Natural killer cell (primary cell): ENCODE measurements at places on chromosomes 7 and 10.

- no peak overlapping the region for H3K4me3 ChIP-seq
- no peaks in the 10 kb centered on the region for H3K27me3 ChIP-seq
- no peak for DNase-seq
- H3K36me3 ChIP-seq = peaks cover 84% of the 10 kb centered on the region
- H3K4me1 ChIP-seq = no peaks in the 10 kb centered on the region
- no peak overlapping the region for H3K27ac ChIP-seq
These were observed 58.9 kb upstream of the NCAPG2 start for GRCh38 chr7:158763454-158764033.

DNA sequence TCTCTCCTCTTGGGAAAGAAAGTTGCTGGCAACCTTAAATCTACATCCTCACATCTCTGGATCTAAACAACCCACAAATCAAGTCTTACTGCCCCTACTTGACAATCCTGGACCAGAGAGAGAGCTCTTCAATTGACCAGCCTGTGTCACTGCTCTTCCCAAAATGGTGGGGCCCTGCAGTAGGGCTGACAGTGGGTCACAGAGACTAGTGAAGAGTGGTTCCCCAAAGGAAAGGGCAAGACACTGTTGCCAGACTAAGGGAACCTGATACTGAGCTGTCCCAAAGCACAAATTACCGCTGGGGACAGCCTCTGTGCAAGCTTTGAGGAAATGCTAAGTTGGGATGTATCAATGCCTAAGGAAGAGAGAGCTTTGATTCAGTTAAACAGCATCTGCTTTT is 4.5 kb upstream of the GPRIN2 start:
- no peak overlapping the region for H3K27ac ChIP-seq
- H3K36me3 ChIP-seq = no peaks in the 10 kb centered on the region
- peaks cover 23% of the 10 kb centered on the region for H3K27me3 ChIP-seq
- DNase-seq = no peak

DNA sequence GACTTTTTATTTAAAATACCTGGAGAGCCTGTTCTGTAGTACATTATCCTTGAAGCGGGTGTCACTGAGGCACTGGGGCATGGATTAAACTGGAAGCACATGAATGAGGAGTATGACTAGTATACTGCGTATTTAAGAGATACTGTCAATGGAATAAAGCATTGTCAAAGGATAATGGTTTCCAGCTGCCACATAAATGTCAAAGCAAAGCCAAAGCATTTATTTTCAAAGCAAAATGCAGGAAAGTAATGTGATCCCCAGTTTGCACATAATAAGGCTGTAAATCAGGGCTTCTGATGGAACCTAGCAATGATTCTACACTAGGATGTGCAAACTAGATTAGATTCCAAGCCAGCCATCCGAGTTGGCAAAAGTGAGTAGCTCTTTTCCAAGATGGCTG is 240.1 kb downstream of the POU6F2 start:
- H3K4me3 ChIP-seq = no peak overlapping the region
- H3K27ac ChIP-seq = no peak overlapping the region
- no peaks in the 10 kb centered on the region for H3K4me1 ChIP-seq
- H3K27me3 ChIP-seq = no peaks in the 10 kb centered on the region
- DNase-seq = no peak

GRCh38 chr7:29424295-29424983 is 139.2 kb upstream of the PRR15 start:
- DNase-seq = no peak
- peaks cover 9% of the 10 kb centered on the region for H3K4me1 ChIP-seq
- H3K36me3 ChIP-seq = no peaks in the 10 kb centered on the region
- H3K27me3 ChIP-seq = no peaks in the 10 kb centered on the region
- H3K27ac ChIP-seq = no peak overlapping the region

GRCh38 chr10:130463876-130464364 is 327.7 kb downstream of the GLRX3 start:
- no peak overlapping the region for H3K4me3 ChIP-seq
- no peak overlapping the region for H3K27ac ChIP-seq
- H3K27me3 ChIP-seq = no peaks in the 10 kb centered on the region

DNA sequence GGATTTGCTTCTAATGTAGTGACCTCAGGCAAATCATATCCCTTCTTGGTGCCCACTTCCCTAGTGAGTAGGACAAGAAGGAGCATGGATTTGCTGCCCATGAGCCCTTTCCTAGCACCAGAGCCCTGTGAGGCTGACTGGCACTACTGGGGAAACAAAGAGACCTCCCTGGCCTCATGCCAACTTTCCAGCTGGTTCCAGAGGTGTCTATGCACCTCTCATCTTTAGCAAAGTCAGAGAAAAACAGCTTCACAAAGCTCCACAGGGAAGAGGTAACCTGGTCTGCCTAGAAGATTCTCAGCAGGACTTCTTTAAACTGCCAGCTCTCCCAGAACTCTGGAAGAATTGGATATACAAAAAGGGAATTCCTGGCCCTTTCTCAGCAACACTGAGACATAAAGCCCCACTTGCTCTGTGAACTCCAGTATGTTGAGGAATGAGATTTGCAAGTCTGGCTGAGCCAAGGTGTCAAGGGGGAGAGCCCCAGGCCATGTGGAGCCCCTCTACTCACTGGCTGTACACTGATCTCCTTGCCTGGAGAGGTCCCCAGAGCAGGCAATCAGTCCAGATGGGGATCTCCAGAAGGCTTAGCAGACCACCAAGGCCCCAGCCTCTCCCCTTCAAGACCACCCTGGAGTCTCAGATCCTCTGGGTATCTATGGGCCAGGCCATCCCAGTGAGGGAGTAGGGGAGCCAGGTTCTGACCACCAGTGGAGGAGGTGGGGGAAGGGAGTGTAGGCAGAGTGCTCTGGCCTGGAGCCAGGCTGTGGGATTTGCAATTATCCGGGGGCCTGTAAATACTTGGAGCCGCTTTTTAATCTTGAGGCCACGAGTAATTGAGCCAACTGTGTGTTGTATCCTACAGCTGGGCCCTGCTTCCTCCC is 24.4 kb upstream of the RBM20 start:
- no peak overlapping the region for H3K27ac ChIP-seq
- no peak overlapping the region for H3K4me3 ChIP-seq
- no peaks in the 10 kb centered on the region for H3K4me1 ChIP-seq
- no peaks in the 10 kb centered on the region for H3K27me3 ChIP-seq
- DNase-seq = no peak

DNA sequence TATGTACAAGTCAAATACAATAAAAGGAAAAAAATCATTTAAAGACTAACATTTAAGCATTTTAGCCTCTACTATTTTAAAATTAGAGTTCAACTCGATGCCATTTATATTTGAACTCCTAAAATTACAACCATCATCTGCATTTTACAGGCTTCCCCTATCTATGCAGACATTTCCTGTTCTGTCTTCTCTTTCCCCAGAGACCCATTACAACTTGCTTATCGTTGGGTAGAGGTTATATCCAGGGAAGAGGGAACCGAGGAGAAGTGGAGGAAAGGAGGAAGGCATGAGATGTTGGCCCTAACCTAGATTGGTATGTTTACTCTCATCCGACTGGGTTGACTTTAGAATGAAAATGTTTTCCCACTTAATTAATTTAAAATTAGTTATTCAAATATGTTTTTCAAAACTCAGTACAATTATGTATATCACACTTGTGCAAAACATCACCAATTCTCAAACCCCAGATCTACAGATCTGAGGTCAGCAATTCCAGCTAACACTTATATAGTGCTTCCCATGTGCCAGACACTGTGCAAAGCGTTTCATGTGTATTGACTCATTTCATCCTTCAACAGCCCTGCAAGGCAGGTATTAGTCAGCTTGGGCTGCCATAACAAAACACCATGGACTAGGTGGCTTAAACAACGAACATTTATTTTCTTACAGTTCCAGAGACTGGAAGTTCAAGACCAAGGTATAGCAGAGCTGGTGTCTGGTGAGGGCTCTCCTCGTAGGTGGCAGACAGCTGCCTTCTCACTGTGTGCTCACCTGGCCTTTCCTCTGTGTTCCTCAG is 27.3 kb upstream of the HERPUD2 start:
- no peak overlapping the region for H3K27ac ChIP-seq
- no peaks in the 10 kb centered on the region for H3K27me3 ChIP-seq
- no peak overlapping the region for H3K4me3 ChIP-seq
- no peak for DNase-seq
